Eye (tissue), 1 donor: ENCODE measurements at places on chromosomes 5 and 9.

GRCh38 chr9:68933434-68934328, 80.2 kb downstream of the PRKACG start:
- peak; percentile 42 for DNase-seq

- no peak for DNase-seq
Measured at GRCh38 chr5:174717826-174718455, 6.4 kb upstream of the MSX2 start.

GRCh38 chr5:124952079-124952478, 205.6 kb upstream of the ZNF608 start:
- no peak for DNase-seq

DNA sequence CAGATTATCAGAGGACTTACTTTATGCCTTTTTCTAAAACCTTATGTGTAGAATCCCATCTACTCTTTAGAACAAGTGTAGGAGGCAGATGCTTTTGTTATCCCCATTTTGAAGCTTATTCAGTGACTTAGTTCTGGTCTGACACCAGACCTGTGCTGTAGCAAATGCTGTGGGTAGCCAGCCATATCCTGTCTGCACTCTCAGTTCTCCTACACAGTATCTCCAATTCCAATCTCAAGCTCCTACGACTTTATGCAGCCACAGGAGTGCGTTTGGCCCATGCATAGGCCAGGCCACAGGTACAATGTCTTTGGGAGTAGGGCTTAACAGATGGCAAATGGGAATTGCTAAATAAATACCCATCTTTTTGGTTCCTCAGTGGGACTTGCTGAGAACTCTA, 292.6 kb downstream of the MCTP1 start:
- DNase-seq: no peak

DNA sequence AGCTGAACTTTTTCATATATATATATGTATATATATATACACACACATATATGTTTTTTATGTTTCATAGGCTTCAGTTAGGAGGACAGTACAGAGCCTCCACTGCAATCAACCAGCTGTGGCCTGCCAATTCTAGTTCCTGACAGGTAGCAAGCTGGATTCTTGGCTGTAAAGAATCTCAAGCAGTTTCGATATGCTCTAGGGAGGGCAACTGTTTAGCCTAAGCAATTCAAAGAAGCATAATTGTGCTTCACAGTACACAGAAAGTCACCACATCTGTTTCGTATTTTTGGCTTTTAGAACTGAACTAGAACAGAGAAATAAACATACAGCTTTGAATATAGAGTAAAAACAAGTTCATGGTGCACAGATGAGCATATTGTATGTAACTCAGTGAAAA, 152.4 kb upstream of the ARRDC3 start:
- peak; percentile 26 for DNase-seq

DNA sequence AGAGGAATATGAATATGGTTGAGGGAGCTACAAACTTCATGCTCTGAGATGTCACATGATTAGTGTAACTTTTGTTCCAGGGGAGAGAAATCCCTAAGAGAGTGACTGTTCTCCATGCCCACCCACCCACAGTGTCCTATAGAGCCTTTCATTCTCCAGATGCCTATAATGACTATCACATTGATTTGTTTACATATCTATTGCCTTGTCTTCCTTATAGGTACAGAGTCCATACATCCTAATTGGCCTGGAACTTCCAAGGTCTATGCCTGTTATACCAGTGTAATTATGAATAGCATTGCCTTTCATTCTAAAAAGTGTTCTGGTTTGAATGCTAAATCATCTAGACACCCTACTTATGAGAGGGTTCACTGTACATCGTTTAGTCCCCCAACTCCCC, 475.4 kb downstream of the RAB3C start:
- DNase-seq: no peak

DNA sequence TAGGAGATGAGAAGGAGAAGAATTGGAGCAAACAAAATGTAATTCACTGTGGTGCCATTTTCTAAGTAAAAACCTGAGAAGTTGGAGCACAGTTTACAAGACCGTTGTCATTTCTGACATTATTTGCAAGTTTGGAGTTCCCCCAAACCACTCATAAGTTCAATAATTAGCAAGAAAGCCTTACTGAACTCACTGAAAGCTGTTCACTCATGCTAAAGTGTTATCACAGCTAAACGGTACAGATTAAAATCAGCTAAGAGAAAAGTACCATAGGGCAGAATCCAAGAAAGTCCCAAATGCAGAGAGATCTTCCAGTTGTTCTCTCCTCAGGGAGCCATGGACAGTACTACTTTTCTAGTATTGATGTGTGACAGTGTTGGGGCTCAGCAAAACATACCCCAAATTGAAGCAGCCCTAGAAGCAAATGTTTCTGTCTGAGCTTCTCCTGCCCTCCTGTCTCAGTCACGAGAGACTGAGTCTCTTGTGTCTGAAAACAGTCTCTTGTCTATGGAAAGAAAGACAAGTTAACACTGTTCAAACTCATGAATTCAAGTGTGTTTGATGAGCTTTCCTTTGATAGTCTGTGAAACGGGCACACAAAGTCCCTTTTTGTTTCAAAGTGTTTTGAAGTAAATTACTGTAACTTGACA, 221.2 kb downstream of the GABRG2 start:
- DNase-seq: no peak

DNA sequence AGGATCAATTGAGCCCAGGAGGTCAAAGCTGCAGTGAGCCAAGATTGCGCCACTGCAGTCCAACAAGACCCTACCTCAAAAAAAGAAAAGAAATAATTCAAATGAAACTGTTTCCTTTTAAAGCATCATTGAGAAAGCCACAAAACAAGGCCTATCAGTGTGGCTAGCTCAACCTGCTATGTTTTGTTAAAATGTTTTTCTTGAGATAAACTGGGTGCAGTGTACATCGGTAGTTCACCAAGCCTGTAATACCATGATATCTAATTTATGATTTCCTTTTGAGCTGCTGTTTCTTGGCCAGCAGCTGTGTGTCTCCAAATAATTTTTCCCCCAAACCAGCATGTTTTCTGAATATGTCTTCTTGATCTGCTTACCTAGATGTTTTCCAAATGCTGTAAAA, 97.3 kb upstream of the GOLGA1 start:
- DNase-seq: no peak

- DNase-seq: no peak
Measured at GRCh38 chr9:137679249-137679648, 60.4 kb downstream of the EHMT1 start.

DNA sequence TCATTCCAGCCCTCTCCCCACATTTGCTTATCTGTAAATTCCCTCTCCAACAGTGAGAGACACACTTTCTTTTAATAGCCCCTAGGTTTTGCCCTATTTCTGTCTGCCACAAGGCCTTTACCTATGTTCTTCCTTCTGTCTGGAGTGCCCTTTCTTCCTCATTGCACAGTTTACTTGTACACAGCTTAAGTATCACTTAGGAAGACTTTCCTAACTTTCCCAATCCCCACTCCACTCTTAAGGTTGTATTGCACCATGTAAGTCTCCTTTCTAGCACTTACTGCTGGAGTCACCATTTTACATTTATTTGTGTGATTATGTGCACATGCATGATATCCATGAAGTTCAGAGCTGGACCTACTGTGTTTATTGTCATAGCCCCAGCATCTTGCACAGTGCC, 10.8 kb upstream of the CKMT2 start:
- no peak for DNase-seq

GRCh38 chr9:94289691-94290090, 30.6 kb downstream of the ZNF169 start:
- DNase-seq: no peak

DNA sequence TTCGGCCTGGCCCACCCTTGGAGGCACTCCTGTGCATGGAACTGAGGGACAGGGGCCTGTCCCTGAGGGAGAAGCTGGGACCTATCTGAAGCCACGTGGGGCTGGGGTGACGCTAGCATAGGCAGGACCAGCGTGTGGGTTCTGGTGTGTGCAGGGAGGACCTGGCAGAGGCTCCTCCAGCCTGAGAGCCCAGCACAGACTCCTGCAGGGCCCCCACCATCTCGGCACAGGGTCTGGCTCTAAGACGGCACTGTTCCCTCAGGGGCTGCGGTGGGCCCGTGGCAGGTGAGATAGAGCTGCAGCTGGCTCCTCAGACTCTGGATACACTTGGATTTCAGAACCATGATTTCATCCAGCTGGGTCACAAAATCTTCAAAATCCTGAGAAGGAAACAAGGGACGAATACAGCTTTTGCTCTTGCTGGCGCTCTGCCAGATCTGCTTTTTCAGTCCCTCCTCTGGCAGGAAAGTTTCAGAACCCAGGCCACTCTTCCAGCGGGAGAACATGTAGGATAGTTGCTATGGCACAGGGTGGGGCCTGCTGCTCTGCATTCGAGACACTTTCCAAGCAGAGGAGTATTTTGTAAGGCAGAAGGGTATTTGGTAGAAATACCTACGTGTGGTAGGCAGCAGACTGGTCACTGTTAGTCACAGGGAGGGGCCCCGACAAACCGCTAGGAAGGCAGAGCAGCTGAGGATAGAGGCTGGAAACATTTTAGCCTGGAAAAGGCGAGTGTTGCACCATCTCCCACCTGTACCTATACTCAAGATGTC, 74.7 kb downstream of the KIF24 start:
- peak; percentile 10 for DNase-seq

DNA sequence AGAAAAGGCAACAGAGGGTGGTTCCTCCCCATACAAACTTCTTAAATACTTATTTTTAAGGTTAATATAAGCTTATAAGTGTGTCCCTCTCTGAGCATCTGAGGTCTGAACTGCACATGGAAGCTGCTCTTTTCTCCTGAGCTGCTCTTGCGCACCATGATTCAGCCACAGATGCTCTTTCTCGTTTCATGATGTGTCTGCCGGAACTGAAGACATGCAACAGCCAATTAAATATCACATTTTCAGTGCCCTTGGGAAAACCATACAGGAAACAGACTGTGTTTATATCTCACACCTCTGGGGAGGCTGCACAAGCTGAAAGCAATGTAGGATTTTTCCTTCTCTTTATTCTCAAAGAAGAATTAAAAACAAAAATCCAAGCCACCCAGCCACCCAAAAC, 96.8 kb upstream of the NREP start:
- peak; percentile 39 for DNase-seq

GRCh38 chr5:157130925-157131324, 11.7 kb downstream of the MED7 start:
- no peak for DNase-seq

DNA sequence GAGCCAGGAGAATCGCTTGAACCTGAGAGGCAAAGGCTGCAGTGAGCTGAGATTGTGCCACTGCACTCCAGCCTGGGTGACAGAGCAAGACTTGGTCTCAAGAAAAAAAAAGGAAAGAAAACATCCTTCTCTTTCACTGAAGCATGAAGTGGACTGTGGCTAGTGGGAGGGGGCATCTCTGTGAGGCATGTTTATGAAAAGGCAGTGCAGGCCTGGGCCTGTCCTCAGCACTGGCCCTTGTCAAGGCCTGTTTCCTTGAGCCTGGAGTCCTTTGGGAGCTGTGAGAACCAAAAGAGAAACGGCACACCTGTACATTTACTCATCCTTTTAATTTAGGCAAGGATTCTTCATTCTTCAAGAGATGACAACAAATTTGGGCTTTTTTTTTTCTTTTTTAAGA, 18.3 kb upstream of the FUBP3 start:
- no peak for DNase-seq
